Activated CD8-positive, alpha-beta T cell treated with anti-CD3 and anti-CD28 coated beads for 36 hours (primary cell): ENCODE measurements at places on chromosomes 2 and 18. TPM values are rescaled to one million over a fixed set of nuclear protein-coding genes. Genes with fewer than 3 reads are reported as not detected.

- H3K4me1 ChIP-seq, result peaks cover 19% of the 10 kb centered on the region
- H3K27ac ChIP-seq, result peak overlapping the region; percentile 91
- H3K4me3 ChIP-seq, result peak overlapping the region; percentile 95
- peaks cover 31% of the 10 kb centered on the region for H3K36me3 ChIP-seq
Measured at GRCh38 chr2:60880643-60881046, 729 bp upstream of the REL start.

GRCh38 chr18:56888978-56889377, 237.8 kb downstream of the WDR7 start:
- no peaks in the 10 kb centered on the region for H3K27me3 ChIP-seq
- H3K36me3 ChIP-seq, result peaks cover 15% of the 10 kb centered on the region
- H3K27ac ChIP-seq, result no peak overlapping the region
- no peaks in the 10 kb centered on the region for H3K4me1 ChIP-seq

- no peaks in the 10 kb centered on the region for H3K27me3 ChIP-seq
- H3K27ac ChIP-seq, result no peak overlapping the region
- H3K4me3 ChIP-seq, result no peak overlapping the region
- H3K36me3 ChIP-seq, result peaks cover 18% of the 10 kb centered on the region
- peaks cover 81% of the 10 kb centered on the region for H3K4me1 ChIP-seq
- no peak for DNase-seq
Measured at GRCh38 chr2:134306521-134306920, 52.6 kb downstream of the MGAT5 start.

DNA sequence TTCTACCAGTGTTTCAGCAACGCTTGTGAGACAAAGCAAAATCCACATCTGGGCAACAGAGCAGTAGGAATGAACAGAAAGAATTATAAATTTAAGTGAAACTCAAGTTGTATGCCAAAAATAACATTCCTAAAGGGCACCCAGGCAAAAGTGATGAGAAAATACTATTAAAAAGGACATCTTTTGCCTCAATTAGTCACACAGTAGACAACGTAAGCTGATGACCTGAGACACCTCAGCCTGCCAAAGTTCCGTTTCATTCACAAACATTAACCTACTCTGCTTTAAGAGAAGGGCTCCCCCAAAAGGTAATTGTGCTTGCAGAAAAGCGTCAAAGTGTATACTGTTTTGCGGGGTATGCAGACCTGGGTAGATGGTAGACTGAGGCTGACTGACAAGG, 7.2 kb downstream of the HDLBP start:
- peaks cover 12% of the 10 kb centered on the region for H3K36me3 ChIP-seq
- DNase-seq, result no peak
- peak overlapping the region; percentile 52 for H3K27ac ChIP-seq

Gene SATB2
- 0.14 TPM for total RNA-seq

DNA sequence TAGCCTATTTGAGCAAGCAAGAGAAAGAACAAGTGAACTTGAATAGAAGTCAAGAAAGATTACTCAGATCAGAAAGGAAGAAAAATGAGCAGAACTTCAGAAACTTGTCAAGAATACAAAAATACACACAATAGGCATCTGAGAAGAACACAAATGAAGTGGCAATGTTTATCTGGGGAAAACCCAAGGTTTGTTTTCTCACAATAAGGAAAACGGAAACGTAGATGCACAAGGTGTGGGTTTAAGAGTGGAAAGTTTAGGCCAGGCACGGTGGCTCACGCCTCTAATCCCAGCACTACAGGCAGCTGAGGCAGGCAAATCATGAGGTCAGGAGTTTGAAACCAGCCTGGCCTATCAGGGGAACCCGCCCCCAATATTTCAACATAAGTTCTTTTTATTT, 159.5 kb upstream of the GYPC start:
- peak; percentile 4 for DNase-seq
- H3K27me3 ChIP-seq, result peaks cover 9% of the 10 kb centered on the region
- H3K4me3 ChIP-seq, result no peak overlapping the region
- peaks cover 3% of the 10 kb centered on the region for H3K36me3 ChIP-seq

DNA sequence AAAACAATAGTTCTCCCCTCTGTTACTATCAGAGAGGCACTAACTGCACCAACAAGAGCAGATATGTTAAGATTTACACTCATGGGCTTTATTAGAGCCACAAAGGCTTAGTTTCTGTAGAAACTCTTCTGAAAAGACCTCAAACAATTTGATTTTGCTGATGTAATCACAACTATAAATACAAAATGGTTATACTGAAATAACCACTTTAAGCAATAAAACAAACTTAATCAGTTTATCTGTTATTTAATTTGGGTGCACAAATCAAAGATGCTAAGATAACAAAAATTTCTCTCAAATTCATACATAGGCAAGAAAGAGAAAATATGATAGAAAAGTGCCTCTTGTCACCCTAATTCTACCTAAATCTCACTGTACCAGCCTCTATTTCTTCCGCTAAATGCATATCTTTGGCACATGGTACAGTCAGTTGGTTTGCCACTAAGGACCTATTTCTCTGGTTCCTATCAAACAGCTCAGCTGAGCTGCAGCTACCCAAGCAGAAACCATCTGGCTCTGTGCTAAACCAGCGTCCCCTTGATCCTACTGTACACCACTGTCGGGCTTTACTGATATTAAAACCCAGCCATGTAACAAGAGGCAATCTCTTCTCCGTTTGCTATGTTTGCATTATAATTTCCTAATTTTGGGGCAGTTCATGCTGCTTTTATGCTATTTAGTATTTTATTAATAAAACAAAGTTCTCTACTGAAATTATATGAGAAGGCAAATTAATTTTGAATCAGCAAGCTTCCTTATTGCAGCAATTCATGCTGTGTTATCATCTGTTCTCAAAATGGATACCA, 60.1 kb downstream of the CWC22 start:
- H3K36me3 ChIP-seq, result peaks cover 51% of the 10 kb centered on the region
- DNase-seq, result no peak
- no peak overlapping the region for H3K4me3 ChIP-seq

GRCh38 chr2:218186355-218186766, 19.6 kb upstream of the CXCR1 start:
- no peaks in the 10 kb centered on the region for H3K27me3 ChIP-seq
- H3K36me3 ChIP-seq, result no peaks in the 10 kb centered on the region
- peak overlapping the region; percentile 55 for H3K27ac ChIP-seq
- H3K4me1 ChIP-seq, result peaks cover 9% of the 10 kb centered on the region

DNA sequence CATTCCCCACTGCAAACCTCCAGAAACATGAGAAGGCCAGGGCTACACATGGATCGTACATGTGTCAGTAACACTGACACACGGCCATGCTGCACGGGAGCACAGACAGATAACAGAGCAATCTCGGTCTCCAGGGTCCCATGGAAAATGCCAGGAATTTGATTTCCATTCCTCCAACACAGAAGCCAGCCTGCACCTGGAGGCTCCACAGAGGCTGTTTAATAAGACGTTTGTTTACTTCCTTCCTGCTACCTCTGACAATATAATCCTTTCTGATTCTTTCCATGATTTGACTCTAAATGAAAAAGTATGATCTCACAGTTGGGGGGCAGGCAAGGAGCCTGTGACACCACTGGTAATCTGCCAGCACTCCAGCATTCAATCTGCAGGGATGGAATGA, 210.9 kb upstream of the DDX18 start:
- no peaks in the 10 kb centered on the region for H3K36me3 ChIP-seq
- DNase-seq, result no peak
- H3K27me3 ChIP-seq, result peaks cover 1% of the 10 kb centered on the region
- no peak overlapping the region for H3K27ac ChIP-seq
- no peak overlapping the region for H3K4me3 ChIP-seq
- H3K4me1 ChIP-seq, result no peaks in the 10 kb centered on the region

GRCh38 chr2:19688059-19688458, 213.7 kb downstream of the TTC32 start:
- no peaks in the 10 kb centered on the region for H3K4me1 ChIP-seq
- H3K36me3 ChIP-seq, result no peaks in the 10 kb centered on the region
- H3K27ac ChIP-seq, result no peak overlapping the region
- peaks cover 3% of the 10 kb centered on the region for H3K27me3 ChIP-seq

DNA sequence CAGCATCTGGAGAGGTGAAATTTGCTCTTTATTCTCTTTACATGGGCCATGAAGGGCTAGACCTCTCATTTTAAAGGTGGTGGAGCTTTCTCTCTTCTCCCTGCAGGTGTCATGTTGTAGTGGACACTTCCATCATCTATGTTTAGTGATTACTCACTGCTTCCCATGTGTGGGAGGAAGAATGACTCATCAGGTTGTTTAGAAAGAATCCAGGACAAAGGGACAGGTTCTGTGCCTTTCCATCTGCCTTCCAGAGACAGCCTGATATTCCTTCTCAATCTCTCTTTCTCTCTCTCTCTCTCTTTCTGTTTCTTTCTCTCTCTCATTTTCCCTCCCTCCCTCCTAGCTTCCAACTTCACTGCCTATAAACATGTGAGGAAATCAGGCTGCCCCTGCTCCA, 38.7 kb downstream of the SCG2 start:
- H3K36me3 ChIP-seq, result no peaks in the 10 kb centered on the region
- H3K27ac ChIP-seq, result no peak overlapping the region
- no peak overlapping the region for H3K4me3 ChIP-seq
- H3K4me1 ChIP-seq, result no peaks in the 10 kb centered on the region

Gene MROH2A
- total RNA-seq, result not detected

Gene FNDC4
- not detected for total RNA-seq

Gene RASGRP3
- 0.98 TPM for total RNA-seq

DNA sequence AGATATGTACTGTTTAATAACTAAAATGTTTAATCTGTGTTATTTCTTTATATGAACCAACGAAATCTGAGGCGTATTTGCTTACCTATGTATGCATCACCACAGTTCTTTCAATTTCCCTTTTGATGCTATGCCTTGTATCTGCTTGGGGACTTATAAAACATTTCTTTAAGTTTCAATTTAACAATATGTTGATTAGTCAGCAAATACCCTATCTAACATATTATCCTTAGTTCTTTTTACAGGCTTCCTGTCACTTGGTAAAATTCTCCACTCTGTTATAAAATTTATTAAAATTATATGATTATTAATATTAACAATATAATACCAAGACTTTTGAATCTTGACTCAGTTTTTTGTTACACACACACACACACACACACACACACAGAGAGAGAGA, 174.3 kb downstream of the CPS1 start:
- no peak overlapping the region for H3K4me3 ChIP-seq
- no peak for DNase-seq
- no peak overlapping the region for H3K27ac ChIP-seq
- no peaks in the 10 kb centered on the region for H3K4me1 ChIP-seq

- H3K4me3 ChIP-seq, result peak overlapping the region; percentile 68
- H3K36me3 ChIP-seq, result peaks cover 31% of the 10 kb centered on the region
- H3K27ac ChIP-seq, result peak overlapping the region; percentile 96
- peak; percentile 87 for DNase-seq
Measured at GRCh38 chr2:234488913-234489451, 7.9 kb downstream of the ARL4C start.

Gene CNTNAP5
- total RNA-seq, result not detected

Gene FAM161A
- 6.5 TPM for total RNA-seq

DNA sequence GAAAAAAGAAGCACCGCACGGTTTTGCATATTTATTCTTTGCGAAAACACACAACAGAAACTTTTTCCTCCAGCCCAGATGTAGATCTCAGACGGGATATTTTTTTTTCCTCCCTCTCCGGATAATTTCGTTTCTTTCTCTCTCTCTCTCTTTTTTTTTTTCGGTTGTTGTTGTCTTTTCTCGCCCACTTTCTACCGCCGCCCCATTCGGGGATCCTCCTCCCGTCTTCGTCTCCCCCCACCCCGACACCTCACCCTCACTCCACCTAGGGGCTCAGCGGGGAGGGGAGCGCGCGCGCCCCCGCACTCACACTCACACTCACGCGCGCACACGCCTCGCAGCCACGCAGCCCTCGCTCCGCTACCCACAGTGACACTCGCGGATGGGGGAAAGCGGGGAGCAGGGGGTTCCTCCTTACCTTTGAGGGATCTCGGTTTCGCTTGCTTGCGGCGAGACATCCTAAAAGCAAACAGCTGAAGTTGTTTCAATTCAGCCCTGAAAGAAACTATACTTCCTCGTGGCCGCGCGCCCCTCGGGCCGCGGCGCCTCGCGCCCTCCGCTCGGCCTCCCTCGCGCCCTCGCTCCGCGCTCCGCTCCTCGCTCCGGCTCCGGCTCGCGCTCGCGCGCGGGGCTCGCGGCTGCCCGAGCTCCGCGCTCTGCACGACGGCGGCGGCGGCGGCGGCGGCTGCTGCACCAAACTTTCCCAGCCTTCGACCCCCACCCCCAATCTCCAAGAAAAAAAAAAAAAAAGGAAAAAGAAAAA, 1.3 kb downstream of the ZNF521 start:
- no peak overlapping the region for H3K27ac ChIP-seq
- H3K36me3 ChIP-seq, result peaks cover 3% of the 10 kb centered on the region
- DNase-seq, result peak; percentile 13

- no peaks in the 10 kb centered on the region for H3K4me1 ChIP-seq
- no peaks in the 10 kb centered on the region for H3K36me3 ChIP-seq
- no peak overlapping the region for H3K4me3 ChIP-seq
- no peak for DNase-seq
- H3K27me3 ChIP-seq, result peaks cover 1% of the 10 kb centered on the region
Measured at GRCh38 chr18:50842846-50843245, 23.0 kb upstream of the MRO start.
